ENCODE measurements at places on chromosomes 5 and 9.

- no peak for DNase-seq
These were observed 128.1 kb downstream of the SEMA6A start for GRCh38 chr5:116446356-116447005.

GRCh38 chr9:27765266-27766072 lies 192.2 kb upstream of the C9orf72 start:
- DNase-seq = no peak

DNA sequence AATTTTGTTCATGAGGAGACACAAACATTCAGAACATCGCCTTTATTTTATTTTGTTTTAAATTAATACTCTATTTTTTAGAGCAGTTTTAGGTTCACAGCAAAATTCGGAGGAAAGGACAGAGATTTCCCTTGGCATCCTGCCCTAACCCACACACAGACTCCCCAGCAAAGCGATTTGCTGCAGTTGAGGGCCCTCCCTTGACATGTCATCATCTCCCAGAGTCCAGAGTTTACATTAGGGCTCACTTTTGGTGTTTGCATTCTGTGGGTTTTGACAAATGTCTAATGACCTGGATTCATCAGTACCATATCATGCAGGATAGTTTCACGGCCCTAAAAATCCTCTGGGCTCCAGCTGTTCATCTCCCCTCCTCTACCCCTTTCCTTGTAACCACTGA lies 33.6 kb upstream of the COL5A1 start:
- DNase-seq = no peak

- no peak for DNase-seq
These were observed 9.6 kb upstream of the IL17B start for GRCh38 chr5:149388498-149389190.

GRCh38 chr5:21398511-21398910 lies 1410.5 kb upstream of the CDH18 start:
- no peak for DNase-seq

DNA sequence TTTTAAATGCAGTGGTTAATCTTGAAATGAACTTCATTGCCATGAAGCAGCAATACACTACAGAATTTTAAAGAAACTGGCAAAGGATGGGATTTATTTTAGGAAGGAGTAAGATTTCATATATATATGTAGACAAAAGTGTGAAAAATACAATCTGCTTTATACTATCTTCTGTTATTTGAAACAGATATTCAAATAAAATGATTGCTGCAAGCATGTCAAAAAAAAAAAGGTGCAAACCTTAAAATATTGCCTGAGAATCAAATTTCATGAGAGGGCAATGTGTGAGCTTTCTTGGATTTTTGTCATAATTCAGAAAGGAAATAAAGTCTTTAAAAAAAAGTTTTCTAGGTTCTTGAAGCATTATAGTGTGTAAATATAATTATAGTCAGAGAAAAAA lies 705.0 kb upstream of the CDH10 start:
- DNase-seq = no peak

GRCh38 chr9:91212596-91213243 lies 149.0 kb downstream of the AUH start:
- DNase-seq = no peak

DNA sequence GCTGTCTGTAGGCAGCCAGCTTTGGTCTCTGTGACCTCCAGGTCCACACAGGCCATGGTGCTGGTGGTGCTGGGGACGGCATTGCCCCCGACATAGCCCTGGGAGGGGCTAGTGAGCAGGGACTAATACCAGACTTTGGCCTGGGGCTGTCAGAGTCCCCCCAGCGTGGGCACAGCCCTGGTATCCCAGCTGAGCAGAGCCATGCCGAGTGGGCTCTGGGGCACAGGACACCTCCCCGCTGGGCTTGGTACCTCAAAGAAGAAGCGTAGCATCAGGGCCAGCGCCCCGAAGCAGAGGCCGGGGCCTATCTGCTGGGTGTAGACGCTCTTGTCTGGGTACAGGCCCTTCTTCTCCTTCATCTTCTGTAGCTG lies 9.5 kb downstream of the MYMK start:
- DNase-seq = no peak

DNA sequence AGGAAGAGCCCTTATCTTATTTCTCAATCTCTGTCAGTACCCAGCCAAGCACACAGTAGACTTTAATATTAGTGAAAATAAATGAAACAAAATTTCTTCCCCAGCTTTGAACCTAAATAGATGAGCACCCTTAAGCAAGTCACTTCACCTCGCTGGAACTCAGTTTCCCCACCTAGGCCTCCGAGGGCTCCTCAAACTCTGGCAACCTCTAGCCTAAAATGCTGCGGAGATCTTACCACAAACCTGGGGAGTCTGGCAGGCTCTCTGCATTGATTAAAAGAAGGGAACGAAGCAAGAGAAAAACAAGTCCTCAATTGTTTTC lies 326 bp downstream of the RIGI start:
- no peak for DNase-seq

GRCh38 chr5:142924135-142924883 lies 154.1 kb downstream of the ARHGAP26 start:
- DNase-seq = no peak

DNA sequence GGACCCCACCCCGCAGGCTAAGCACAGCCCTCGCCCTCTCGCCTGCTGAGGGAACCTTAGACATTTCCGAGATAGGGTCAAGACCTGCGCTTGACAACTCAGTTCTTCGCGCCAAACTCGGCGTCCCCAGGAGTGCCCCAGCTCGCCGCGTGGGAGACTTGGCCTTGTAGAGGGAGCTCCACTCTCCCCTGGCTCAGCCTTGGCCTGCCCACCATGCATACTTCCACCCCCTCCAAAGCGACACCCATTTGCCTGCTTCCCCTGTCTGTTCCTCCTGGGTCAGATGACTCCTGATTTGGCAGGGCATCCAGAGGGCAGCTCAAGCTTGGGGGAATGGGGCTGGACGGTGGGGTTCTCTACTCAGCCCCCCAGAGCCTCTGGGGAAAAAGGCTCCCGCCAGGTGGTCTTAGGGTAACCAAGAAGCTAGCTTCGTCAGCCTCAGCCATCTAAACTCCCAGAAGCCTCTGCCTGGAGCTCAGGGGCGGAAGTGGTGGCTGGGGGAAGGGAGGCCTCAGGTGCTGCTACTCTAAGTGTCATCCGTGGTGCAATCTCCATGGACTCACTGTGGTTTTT lies 560 bp downstream of the DOCK2 start:
- peak; percentile 51 for DNase-seq

DNA sequence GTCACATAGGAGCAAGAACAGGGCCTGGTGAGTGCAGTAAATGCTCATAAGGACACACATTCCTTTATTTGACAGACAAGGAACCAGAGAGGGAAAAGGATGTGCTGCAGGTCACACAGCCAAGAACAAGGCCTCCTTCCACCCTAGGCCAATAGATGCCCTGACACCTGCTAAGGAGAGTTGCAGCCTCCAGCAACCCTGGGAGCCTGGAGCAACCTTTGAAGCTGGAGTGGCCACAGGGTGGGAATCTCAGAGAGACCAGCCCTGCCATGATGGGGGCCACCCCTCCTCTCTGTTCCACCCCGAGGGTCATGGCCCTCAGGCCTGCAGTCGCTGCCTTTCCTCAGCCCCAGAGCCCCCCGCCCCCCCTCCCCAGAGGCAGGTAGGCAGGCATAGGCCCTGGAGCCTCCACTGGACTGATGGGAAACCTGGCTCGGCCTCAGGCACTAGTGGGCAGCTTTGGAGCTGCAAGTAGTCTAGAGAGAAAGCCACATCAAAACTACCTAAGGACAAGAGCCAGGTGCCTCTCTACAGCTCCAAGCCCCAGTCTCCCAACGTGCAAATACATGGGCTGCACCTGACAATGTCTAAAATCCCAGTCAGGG lies 116.1 kb upstream of the SPOCK1 start:
- no peak for DNase-seq

DNA sequence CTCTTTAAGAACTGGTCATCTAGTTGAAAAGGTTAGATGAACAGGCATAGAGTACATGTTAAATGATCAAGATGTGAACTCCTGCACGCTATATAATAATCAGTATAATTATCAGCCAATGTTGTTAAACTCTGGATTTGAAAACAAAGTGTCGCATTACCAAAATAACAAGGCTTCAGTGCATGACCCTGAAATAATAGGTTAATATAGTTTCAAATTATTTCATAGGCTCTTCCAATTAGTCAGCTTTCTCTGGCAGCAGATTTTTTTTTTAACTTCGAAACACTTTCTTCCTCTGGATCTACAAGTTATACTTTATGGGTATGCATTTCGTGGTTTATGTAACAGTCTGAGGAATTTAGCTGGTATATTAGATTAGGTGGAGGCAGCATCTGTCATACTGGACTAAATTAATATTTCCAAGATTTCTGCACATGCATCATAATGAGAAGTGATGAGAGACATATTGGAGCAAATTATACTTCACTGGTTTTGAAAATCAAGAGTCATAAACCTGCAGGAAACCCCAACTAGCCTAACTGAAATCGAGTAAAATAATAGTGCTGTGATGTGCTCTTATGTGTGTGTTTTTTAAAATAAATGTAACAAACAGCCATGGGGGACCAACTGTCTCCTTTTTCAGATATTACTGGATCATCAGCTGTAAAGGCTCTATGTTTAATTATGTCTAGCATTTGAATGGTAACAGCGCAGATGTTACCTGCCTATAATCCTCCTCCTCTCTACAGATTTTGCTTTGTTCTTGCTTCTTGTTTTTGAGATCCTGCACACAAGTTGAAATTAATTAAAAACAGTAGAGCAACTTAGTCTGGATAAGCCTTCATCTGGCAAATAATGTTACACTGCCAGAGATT lies 85.9 kb upstream of the CKMT2 start:
- no peak for DNase-seq

- DNase-seq = no peak
These were observed 17.9 kb upstream of the POC5 start for GRCh38 chr5:75734913-75735789.

DNA sequence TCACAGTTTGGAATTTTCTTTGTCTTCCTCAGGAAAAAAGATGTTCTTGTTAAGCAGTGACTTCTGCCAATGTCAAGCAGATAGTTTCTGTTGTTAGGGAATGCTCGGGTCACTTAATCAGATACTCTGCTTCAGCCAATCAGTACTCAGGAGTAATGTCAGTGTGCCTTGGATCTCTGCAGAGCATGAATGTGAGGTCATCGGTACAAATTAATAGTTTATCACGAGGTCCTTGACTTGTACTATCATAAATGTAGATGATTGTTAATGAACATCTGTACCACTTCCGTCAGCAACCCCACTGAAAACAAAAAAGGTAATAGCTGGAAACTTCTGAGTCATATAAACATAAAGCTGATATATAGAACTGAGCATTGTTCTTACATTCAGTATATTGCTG lies 73.6 kb downstream of the FBXL7 start:
- DNase-seq = no peak

GRCh38 chr9:105854026-105854782 lies 159.9 kb downstream of the TMEM38B start:
- DNase-seq = no peak

DNA sequence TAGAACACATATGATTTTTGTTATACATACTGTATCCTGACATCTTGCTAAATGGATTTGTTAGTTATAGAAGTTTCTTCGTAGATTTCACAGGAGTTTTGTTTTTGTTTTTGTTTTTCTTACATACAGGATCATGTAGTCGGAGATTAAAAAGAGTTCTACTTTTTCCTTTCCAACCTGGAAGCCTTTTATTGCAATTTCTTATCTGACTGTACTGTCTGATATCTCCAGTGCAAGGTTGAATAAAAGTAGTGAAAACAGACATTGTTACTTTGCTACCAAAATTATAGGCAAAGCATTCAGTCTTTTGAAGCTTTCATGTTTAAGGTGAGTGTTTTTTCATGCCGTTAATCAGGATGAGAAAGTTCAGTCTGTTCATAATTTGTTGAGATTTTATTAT lies 117.4 kb upstream of the PRSS3 start:
- no peak for DNase-seq

GRCh38 chr9:101480386-101480785 lies 44.8 kb upstream of the ALDOB start:
- no peak for DNase-seq

DNA sequence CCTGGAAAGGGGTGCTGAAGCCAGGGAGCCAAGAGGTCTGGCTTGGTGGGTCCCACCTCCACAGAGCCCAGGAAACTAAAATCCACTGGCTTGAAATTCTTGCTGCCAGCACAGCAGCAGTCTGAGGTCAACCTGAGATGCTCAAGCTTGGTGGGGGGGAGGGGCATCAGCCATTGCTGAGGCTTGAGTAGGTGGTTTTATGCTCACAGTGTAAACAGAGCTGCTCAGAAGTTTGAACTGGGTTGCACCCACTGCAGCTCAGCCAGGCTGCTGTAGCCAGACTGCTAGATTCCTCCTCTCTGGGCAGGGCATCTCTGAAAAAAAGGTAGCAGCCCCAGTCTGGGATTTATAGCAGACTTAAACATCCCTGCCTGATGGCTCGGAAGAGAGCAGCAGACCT lies 55.5 kb upstream of the FBXL17 start:
- no peak for DNase-seq

DNA sequence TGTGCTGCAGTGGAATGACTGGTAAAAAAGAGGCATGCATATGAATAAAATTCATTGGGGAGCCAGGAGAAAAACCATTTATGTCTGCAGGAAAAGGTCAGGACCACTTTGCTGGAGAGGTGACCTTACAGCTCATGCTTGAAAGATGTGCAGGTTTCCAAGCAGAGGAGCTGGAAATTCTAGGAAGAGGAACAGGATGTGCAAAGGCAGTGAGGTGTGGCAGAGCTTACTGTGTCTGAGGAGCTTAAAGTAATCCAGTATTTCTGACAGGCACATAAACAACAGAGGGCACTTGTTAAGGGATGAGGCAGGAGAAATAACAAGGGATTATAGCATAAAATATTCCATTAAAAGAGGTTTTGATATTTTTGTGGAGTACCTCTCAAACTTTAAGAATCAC lies 203.2 kb downstream of the CD180 start:
- DNase-seq = no peak

DNA sequence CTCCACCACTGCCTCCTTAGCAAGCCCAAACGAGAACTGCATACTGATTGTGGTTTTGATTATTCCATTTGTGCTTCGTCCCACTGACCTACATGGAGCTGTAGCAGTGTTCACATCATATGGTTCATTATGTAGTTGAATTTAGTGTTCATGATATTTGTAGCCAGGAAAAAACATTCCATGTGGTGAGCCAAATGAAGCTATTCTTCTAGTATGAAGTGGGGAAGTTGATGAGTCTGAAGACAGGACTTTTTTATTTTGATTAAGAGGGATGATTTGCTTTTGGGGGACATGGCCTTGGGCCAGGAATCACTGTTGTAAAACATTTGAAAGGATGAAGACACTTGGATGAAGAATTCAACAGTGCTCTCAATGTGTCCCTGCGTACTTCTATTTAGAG lies 192.9 kb upstream of the SLC27A6 start:
- no peak for DNase-seq

DNA sequence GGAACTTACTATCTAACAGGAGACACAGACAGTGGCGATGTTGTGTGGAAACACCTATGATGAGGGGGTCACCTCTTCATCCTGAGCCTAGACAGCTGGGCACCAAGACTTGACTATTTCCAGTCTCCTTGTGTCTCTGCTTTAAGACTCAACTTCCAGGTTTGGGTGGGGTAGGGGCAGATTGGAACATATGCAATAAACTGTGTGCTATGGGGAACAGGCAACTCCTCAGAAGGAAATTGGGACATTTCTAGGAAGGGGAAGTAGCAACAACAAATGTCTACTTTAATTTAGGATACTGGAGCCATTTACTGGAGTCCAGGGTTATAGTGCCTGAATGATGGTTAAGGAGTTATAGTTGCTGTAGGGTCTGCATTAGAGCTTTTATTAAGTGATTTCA lies 57.3 kb downstream of the FGF18 start:
- no peak for DNase-seq

- DNase-seq = no peak
These were observed 31.3 kb upstream of the IRGM start for GRCh38 chr5:150815010-150815409.
